ENCODE measurements at places on chromosomes 16 and 17.

- DNase-seq: peak; percentile 77
Observed at GRCh38 chr17:8153957-8154607, 1.9 kb upstream of the PER1 start.

GRCh38 chr17:49741692-49742076, 22.2 kb downstream of the FAM117A start:
- DNase-seq: no peak

- DNase-seq: no peak
Observed at GRCh38 chr16:23403547-23403946, 49.4 kb downstream of the COG7 start.

- DNase-seq: no peak
Observed at GRCh38 chr17:79126139-79126538, 51.5 kb downstream of the ENGASE start.

DNA sequence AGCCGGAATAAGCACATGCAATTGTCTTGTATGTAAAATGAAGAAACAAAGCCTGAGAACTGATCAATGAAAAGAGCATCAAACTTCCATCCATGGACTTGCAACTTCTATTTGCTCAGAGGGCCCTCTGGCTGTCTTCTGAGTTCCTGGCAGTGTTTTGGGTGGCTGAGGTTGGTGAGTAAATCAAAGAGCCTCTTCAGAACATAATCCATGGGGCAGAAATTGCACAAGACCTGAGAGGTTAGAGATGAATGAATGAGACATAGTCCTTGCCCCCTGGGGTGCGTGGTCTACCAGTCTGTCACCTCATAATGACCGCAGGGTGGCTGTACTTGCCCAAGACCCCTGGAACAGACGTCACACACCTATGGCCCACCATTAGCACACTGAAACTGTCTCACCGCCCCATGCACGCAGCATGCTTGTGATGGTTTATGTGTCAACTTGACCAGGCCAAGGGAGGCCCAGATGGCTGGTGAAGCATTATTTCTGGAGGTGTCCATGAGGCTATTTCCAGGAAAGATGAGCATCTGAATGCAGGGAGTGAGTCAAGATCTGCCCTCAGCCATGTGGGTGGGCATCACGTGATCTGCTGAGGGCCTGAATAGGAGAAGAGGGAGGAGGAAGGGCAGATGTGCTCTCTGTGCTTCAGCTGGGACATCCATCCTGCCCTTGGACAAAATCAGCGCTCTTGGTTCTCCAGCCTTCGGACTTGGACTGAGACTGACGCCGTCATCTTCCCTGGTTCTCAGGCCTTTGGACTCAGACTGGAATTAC, 8.3 kb downstream of the PIK3R6 start:
- DNase-seq: peak; percentile 43

GRCh38 chr16:11155284-11155806, 100.7 kb downstream of the SOCS1 start:
- DNase-seq: no peak

GRCh38 chr17:20116683-20117309, 107.6 kb downstream of the SPECC1 start:
- DNase-seq: peak; percentile 23

- DNase-seq: no peak
Observed at GRCh38 chr16:86963600-86964575, 353.3 kb downstream of the C16orf95 start.

GRCh38 chr16:84124257-84125073, 7.7 kb upstream of the MBTPS1 start:
- no peak for DNase-seq

- DNase-seq: no peak
Observed at GRCh38 chr17:80008848-80009247, 26.8 kb downstream of the TBC1D16 start.

GRCh38 chr16:31499928-31500327, 8.3 kb downstream of the RUSF1 start:
- no peak for DNase-seq

- DNase-seq: peak; percentile 34
Observed at GRCh38 chr16:87317750-87318644, 805 bp upstream of the C16orf95 start.

GRCh38 chr16:539901-540530, 12.5 kb downstream of the CAPN15 start:
- no peak for DNase-seq

- DNase-seq: no peak
Observed at GRCh38 chr16:53817812-53818550, 114.0 kb downstream of the FTO start.

DNA sequence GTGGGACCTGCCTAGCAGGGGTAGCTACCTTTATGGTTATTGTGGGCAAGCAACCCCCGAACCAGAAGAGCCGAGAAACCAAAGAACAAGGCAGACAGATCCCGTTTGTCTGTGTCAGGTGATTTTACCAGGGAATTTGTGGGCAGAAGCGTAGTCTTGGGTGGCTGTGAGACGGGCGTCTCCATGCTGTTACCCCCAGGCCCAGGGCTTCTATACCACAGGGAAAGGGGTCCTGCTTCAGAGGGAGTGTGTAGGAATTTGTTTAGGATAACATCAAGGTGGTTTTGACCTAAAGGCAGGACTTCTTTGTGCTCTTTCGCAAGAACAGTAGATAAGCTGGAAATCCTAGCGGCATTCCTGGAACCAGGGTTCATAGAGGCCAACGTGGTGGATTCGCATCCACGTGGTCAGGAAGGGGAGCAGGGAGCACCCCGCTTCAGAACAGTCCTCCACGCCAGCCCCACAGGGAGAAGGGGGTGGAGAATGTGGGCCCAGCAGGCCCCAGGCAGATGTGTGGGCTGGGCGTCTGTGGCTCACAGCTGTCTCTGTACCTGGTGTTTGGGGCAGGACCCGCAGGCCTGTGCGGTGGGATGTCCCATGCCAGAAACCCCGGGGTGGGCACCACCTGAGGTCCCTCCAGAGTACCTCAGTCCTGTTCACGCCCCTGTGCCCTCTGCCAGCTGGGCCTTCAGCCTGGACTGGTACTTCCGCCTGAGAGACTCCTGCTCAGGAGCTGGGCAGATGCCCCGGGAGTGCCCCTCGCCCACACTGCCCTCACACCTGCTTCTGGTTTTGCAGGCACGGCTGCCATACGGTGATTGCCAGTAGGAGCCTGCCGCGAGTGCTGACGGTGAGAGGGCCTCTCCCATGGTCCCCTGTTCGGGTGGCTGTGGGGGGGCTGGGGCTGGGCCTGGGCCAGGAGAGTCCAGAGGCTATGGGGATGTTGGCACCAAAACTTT, 4.1 kb downstream of the DECR2 start:
- DNase-seq: no peak

DNA sequence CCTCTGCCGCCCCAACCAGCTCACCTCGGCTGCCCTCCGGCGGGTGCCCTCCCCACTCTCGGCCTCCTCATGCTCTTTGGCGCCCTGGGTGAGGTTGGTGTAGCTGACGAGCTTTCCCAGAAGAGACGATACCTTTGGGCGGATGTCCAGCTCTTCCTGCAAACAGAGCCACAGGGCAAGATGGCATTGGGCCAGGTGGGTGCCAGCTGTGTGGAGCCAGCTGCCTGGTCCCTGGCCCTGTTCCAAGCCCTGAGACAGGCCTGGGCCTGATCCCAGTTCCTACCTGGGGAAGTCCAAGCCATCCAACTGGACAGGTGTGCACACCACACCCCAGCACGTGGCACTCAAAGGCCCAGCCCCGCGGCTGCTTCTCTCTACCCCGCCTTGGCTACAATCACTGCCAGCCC, 6.9 kb downstream of the SLC12A4 start:
- DNase-seq: no peak

DNA sequence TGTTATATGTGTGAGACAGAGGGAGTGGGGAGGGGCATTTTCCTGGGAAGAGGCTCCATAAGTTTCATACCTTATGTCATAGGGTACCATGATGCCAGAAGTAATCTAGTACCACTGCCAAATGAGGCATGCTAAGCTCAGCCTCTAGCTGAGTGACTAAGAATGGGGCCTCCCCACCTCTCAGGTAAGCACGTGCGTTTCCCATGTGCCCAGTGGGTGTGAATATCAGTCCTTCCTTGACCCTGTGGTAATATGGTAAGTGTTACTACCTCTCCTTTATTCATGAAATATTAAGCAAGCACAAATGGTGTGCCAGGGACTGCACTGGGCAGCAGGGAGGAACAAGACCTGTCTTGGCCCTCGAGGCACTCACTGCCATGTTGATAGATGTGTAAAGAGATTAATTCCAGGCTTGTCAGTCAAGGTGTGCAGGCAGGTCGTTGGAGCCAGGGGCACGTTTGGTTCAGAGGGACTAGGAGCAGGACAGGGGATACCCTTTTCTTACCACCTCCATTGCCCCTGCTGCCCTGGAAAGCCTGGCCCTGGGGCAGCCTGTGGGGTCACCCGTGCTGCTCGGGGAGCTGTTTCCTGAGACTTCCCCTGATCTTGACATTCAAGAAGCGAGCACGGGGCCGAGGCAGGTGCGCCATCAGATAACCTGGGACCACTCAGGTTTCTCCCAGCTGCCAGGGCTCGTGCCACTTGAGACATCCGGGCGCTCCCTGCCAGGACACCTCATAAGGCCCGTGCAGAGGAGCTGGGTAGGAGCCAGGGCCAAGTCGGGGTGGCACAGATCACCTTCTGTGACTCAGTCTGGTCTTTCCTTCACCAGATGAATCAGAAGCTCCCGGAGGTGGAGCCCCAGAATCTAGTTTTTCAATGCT, 8.8 kb downstream of the RSAD1 start:
- DNase-seq: no peak

DNA sequence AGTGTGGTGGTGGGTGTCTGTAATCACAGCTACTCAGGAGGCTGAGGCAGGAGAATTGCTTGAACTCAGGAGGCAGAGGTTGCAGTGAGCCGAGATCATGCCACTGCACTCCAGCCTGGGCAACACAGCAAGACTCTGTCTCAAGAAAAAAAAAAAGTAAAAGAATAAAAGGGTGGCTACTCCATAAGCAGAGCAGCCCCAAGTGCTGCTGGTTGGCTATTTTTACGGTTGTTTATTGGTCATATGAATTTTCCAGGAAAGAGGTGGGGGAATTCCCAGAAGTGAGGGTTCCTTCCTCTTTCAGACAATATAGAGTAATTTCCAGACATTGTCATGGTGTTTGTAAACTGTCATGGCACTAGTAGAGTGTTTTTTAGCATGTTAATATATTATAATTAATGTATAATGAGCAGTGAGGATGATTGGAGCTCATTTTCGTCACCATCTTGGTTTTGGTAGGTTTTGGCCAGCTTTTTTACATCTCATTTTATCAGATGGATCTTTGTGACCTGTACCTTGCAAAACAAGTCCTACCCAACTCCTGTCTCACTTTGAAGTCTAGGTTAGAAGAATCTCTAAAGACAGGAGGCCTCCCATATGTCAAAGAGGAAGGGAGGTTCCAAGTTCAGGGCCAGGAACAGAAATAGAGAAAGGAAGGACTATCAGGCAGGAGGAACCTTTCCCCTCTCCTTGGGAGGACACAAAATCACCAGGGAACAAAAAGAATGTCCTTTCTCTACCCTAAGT, 39.1 kb downstream of the HOXB1 start:
- DNase-seq: peak; percentile 51

GRCh38 chr17:19244357-19244756, 7.2 kb downstream of the EPN2 start:
- no peak for DNase-seq

GRCh38 chr16:27374221-27374803, 27.7 kb upstream of the IL21R start:
- DNase-seq: peak; percentile 41

GRCh38 chr16:22693638-22694340, 120.2 kb upstream of the HS3ST2 start:
- no peak for DNase-seq

DNA sequence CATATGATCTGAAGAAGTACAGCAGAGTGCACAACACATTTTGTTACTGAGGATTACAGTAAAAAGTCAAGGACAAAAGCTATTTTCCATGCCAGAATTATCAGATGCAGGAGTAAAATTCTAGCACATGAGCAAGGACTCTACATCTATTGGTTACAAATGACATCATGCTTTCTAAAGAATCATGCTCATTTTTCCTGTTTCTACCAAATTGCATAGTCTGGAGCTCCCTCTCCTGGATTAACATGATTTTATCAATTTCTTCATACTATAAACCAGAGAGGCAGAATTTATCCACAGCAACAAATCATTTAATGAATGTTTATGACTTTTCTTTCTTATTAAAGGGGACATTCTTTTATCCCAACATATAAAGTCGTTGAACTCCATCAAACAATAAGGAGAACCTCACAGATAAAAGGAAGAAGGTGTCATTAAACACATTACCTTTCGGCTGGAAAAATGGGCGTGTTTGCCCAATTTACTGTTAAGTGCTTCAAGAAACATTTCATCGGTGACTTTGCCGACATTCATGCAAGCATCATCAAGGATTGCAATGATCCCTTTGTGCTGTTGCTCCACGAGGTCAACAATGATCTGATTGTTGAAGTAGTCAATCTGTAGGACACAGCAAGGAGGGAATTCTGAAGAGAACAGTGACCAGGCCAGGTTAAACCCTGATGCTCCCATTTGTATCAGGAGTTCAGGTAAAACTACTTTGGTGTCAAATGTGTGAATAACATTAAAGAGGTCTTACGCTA, 121.7 kb downstream of the MYO1D start:
- DNase-seq: no peak

GRCh38 chr17:79064026-79064425, 10.6 kb upstream of the ENGASE start:
- DNase-seq: no peak

GRCh38 chr16:88498576-88499208, 45.6 kb downstream of the ZFPM1 start:
- DNase-seq: no peak

GRCh38 chr17:31448467-31449077, 57.1 kb downstream of the RAB11FIP4 start:
- DNase-seq: no peak

DNA sequence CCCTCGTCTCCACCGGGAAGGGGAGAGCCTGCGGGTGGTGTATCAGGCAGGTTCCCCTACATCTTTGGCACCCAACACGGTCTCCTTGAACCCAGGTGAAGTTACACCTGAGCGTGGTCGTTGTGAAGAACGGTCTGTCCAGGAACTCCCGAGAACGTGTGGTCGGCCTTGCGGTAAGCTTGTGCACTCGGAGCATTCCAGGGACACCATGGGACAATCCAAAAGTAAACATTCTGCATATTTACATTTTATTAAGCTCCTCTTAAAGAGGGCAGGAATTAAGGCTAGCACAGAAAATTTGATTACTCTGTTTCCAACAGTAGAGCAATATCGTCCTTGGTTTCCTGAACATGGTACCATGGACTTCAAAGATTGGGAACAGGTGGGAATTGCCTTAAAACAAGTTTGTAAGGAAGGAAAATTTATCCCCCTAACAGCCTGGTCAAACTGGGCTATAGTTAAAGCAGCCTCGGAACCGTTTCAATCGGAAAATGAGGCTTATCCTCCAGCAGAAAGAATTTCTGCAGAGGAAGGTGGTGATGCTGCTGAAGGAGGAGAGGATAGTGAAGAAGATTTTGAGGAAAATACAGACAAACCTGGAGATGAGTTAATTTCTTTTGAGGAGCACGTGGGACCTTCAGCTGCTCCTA, 18.2 kb downstream of the ALOX15B start:
- DNase-seq: no peak

DNA sequence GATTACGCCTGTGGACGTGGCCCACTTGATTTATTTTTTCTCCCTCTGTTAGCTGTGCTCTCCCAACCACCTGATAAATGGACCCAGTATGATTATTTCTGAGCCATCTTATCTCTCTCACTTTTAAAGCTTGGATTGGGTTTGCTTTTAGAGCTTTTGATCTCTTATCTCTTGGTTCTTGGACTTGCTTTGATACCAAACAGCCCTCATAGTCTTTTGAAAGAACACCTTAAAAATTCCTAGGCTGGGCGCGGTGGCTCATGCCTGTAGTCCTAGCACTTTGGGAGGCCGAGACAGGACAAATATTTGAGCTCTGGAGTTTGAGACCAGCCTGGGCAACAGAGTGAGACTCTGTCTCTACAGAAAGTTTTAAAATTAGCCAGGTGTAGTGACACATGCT, 25.8 kb downstream of the SMTNL2 start:
- DNase-seq: no peak

GRCh38 chr17:82330322-82331239, 3.0 kb downstream of the SECTM1 start:
- DNase-seq: no peak
